Large intestine (tissue), 12 donors: ENCODE measurements at places on chromosomes 4 and X. TPM values are rescaled to one million over a fixed set of nuclear protein-coding genes. Genes with fewer than 3 reads are reported as not detected.

Gene DTHD1
- polyA plus RNA-seq: 0.16 TPM

Gene TCEAL6
- polyA plus RNA-seq: 1.1 TPM

- no peak overlapping the region for H3K27ac ChIP-seq
- H3K4me1 ChIP-seq: no peaks in the 10 kb centered on the region
- no peak for DNase-seq
These were observed 40.5 kb upstream of the GLRB start for GRCh38 chr4:157035471-157035870.

DNA sequence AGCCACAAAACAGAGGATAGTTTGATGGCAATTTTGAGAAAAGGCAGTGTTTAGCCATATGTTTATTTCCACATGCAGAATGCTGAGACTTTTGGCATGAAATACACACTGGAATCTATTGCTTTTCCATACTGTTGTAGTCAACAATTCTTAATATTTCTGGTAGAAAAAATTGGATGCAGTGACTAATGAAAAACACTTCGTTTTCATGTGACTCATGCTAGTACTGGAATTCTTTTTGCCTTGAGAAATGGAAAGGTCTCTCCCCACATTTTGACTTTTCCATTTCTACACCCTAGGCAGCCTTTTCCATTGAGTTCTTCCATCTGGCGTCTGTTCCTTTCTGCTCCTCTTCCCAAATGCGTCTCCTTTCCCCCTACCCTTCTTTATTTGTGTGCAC, 425.2 kb upstream of the FTHL17 start:
- no peaks in the 10 kb centered on the region for H3K4me1 ChIP-seq
- H3K36me3 ChIP-seq: no peaks in the 10 kb centered on the region
- no peak overlapping the region for H3K4me3 ChIP-seq
- DNase-seq: no peak
- H3K27me3 ChIP-seq: no peaks in the 10 kb centered on the region

GRCh38 chr4:7648544-7649395, 214.0 kb upstream of the PSAPL1 start:
- no peaks in the 10 kb centered on the region for H3K27me3 ChIP-seq
- DNase-seq: no peak
- no peak overlapping the region for H3K4me3 ChIP-seq
- H3K36me3 ChIP-seq: no peaks in the 10 kb centered on the region
- peaks cover 3% of the 10 kb centered on the region for H3K4me1 ChIP-seq
- no peak overlapping the region for H3K27ac ChIP-seq

DNA sequence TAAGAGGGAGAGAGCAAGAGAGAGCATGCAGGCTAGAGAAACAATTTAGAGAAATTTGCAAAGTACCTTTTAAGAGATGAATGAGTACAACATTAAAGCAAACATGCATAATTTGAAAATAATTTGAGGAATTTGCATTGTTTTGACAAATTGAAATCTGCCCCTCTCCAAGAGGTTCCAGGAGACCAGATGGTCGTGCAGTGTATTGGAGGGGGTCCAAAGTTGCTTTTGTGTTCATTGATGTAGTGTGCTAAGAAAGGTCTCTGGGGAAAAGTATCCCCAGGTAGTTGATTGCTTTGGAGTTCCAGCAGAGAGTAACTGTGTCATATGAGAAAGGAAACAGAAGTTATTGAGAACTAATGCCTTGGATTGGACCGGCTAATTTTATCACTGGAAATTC, 635.0 kb upstream of the TENM3 start:
- H3K4me3 ChIP-seq: no peak overlapping the region
- H3K4me1 ChIP-seq: no peaks in the 10 kb centered on the region
- no peak for DNase-seq
- H3K27ac ChIP-seq: no peak overlapping the region
- H3K27me3 ChIP-seq: no peaks in the 10 kb centered on the region

- DNase-seq: peak; percentile 90
- H3K27me3 ChIP-seq: peaks cover 19% of the 10 kb centered on the region
- peak within 1 kb of the TSS; percentile 74 for H3K27ac ChIP-seq
- peak within 1 kb of the TSS; percentile 87 for H3K4me3 ChIP-seq
- peaks cover 21% of the 10 kb centered on the region for H3K4me1 ChIP-seq
- H3K36me3 ChIP-seq: no peaks in the 10 kb centered on the region
These were observed at the start of gene GPAT3 for GRCh38 chr4:83535520-83536361. GPAT3 (plus strand) TSS chr4:83536108; CDS start chr4:83536623, 515 bp downstream.

- peaks cover 3% of the 10 kb centered on the region for H3K4me1 ChIP-seq
- no peak overlapping the region for H3K4me3 ChIP-seq
- H3K27me3 ChIP-seq: no peaks in the 10 kb centered on the region
- H3K27ac ChIP-seq: no peak overlapping the region
These were observed 1.8 kb downstream of the IL15 start for GRCh38 chr4:141638230-141638629.
